ENCODE measurements at places on chromosomes 6 and 20.

- DNase-seq: no peak
Observed at GRCh38 chr20:47141941-47142773, 214.3 kb downstream of the ZMYND8 start.

DNA sequence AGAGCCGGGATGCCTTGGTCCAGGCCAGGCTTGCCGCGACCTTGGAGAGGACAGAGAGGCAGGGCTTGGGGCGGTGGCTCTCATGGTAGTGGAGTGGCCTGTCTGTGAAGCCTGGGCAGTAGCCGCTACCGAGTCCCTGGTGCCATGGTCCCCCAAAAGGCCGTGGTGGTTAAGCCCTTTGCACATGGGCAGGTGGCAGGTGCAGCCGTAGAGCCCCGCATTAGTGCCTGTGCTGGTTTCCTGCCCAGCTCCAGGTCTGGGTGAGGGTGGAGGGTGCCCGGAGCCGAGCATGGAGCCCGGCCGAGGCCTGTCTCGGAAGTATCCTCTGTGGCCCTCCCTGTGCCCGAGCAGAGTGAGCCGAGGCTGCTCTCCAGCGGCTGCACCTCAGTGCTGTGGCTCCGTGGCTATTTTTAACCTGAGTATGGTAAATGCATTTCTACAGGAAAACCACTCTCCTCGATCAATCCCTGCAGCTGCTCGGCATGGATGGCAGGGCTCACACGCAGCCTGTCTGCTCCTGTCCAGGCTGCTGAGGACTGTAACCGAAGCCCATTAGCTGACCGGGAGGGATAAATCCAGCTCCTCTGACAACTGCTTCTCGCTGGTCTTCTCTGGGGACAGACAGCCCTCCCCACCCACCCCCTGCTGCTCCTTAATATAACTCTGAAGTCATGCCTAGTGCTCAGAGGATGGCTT, 36.3 kb upstream of the GATA5 start:
- no peak for DNase-seq

GRCh38 chr6:155493694-155494143, 38.1 kb upstream of the NOX3 start:
- DNase-seq: peak; percentile 46

DNA sequence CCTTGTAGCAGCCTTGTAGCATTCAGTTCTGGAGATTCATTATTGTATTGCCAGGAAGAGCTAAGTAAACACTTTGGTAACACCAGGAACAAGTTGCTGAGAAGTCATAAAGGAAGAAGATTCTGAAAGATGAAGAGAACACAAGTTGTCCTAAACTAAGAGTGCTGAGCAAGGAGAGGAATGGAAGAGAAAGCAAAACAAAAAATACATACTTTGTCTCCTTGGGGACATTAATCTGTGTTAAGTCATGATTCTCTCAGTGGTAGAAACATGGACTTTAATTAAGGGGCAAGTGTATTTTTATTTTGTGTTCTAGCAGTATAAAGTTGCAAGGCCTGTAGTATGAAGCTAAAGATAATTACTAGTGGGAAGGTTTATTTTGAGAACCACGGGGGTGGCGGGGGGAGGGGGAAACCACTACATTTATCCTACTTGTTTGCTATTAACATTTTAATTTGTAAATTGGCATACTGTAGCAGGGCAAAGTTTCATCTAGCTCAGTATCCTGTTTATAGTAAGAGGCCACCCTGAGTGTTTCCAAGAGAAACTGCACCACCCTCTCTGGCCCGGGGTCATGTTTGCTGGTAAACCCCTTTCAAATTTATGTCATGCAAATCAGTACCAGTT, 463.0 kb downstream of the CDKAL1 start:
- no peak for DNase-seq

- DNase-seq: no peak
Observed at GRCh38 chr6:10060004-10060403, 354.9 kb downstream of the TFAP2A start.

- no peak for DNase-seq
Observed at GRCh38 chr6:27891320-27891875, 20.8 kb downstream of the OR2B2 start.

DNA sequence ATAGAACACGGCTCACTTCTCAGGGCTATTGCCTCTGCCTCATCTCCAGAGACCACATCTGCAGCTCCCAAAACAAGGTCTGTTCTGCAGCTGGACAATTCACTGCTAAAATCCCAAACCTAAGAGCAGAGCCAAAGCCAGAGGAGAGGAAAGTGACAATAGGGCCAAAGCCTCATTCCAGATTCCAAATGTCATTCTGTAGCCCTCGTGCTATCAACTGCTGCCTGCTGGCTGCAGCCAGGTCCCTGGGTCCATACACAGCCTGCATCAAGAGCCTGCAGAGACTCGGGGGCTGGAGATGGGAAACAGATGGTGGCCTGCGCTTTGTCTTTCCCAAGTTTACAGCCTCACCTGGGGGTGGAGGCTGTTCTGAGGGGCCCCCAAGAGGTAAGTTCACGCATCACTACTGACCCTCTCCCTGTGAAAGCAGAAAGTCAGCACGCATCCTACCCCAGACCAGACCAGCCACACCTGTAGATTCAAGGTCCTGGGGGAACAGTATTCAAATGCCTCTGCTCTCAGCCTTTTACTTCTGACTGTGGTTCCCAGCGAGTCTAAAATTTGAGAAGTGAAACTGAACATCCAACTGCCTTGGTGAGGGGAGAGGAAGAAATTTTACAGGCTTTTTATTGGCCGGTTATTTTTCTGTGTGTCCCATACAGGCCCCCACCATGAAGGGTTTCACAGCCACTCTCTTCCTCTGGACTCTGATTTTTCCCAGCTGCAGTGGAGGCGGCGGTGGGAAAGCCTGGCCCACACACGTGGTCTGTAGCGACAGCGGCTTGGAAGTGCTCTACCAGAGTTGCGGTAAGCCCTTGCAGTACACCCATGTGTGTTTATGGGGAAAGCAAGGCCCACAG, at the start of gene LY86:
Gene LY86 (plus strand): TSS at position 657 of the 860 bp plus-strand sequence. CDS start 15 bp downstream, at position 672.
- no peak for DNase-seq

- no peak for DNase-seq
Observed at GRCh38 chr6:35048631-35049083, 92.5 kb downstream of the TCP11 start.

DNA sequence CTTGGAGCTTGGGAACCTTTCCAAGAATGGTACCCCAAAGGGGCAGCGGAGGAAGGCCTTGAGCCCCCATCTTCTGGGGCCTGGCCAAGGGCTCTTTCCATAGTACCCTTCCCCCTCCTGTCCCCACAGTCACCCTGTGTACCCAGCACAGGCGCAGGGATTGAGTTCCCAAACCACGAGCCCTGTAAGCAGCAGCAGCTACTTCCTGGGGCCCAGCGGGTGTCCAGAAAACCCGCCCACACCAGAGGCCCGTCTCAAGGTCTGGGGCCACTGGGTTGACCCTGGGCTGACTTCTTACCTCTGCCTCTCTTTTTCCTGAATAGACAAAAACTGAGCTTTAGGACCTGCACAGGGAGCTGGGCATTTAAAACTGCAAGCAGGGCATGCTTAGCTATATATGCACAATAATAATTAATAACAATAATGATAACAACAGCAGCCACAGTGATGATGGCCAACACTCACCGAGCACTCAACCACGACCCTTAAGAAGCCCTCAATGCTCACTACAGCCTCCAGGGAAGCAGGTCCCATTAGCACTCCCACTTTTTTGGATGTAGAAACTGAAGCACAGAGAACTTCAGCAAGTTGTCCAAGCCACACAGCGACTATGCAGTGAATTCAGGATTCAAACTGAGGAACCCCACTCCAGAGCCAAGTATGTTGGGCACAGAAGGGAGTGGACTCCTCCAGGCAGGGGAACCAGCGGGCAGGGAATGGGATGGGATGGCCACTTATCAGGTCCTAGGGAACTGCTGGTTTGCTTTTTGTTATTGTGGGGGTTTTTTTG, 14.5 kb downstream of the NOL4L start:
- no peak for DNase-seq

DNA sequence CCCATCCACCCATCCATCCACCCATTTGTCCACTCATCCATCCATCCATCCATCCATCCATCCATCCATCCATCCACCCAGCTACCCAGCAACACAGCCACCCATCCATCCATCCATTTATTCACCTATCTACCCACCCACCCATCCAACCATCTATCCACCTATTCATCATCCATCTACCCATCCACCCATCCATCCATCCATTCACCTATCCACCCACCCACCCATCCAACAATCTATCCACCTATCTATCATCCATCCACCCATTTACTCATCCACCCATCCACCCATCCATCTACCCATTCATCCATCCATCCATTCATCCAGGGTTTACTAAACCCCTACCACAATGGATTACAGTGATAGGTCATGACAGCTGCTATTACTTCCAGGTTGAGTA, 7.4 kb downstream of the SERPINB1 start:
- DNase-seq: no peak

DNA sequence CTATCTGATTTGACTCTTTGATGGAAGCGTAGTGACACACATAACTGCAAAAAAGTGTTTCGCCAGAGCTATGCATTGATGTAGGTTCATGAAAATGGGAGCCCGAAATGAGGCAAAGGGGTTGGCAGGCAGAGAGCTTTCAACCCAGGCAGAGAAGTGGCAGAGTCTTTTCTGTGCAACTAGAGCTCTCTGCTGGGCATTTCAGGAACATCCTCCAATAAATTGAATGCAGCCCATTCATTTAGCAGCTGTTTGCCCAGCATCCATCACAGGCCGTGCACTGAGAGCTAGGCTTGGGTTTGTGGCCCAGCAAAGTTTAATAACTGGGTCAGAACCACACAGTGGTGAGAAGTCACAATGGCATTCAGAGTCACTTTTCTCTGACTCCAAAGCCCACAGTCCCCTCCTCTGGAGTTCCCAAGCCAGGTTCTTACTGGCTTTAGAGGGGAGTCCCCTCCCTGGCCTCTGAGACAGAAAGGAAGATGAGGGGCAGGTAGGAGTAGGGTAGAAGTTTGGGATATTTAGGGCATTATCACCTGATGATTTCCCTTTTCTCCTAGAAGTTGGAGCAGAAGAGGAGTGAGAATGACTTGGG, 31.8 kb upstream of the ELMO2 start:
- DNase-seq: peak; percentile 7

DNA sequence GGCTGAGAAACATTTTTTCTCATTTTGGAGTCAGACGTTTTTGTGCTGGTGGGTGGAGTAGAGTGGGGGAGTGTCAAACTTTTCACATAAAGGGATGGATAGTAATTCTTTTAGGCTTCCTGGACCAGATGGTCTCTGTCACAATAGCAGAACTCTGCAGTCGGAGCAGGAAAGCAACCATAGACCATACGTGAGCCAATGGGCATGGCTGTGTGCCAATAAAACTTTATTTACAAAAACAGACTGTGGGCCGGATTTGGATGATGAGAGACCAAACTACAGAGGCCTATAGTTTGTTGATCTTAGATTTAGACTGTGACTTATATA, 70.8 kb upstream of the SLC22A23 start:
- no peak for DNase-seq

- DNase-seq: no peak
Observed at GRCh38 chr6:105907301-105907700, 178.8 kb upstream of the PRDM1 start.

DNA sequence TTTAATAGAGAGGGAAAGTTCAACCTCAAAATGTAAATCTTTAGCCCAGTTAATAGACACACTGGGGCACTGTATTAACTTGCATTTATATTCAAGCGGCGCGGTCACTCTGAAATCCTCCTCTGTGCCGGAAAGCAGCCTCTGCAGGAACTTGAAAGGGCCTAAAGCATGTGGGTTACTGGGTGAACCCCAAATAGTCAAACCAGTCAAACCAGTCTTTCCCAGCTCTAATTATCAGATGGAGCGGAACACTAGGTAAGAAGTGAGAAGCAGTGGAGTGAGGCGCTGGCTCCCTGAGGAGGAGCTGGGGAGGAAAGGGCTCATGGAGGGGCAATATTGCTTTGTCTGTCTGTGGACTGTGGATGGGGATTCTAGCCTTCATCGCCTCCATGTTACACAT, 531.3 kb downstream of the QKI start:
- DNase-seq: no peak

GRCh38 chr6:157763129-157763903, 59.7 kb upstream of the SNX9 start:
- DNase-seq: peak; percentile 34

DNA sequence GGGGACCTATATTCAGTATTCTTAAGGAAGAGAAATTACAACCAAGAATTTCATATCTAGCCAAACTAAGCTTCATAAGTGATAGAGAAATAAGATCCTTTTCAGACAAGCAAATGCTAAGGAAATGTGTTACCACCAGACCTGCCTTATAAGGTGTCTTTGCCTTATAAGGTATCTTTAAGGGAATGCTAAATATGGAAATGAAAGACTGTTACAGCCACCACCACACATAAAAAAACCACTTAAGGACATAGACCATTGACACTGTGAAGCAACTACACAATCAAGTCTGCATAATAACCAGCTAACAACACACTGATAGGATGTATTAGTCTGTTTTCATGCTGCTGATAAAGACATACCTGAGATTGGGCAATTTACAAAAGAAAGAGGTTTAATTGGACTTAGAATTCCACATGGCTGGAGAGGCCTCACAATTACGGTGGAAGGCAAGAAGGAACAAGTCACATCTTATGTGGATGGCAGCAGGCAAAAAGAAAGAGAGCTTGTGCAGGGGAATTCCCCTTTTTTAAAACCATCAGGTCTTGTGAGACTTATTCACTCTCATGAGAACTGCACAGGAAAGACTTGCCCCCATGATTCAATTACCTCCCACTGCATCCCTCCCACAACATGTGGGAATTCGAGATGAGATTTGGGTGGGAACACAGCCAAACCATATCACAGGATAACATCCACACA, 119.2 kb upstream of the LAMA2 start:
- no peak for DNase-seq

GRCh38 chr6:154595538-154595937, 85.1 kb upstream of the CNKSR3 start:
- no peak for DNase-seq

- no peak for DNase-seq
Observed at GRCh38 chr6:170376386-170377043, 70.0 kb downstream of the FAM120B start.

GRCh38 chr6:16190214-16190613, 48.2 kb upstream of the GMPR start:
- DNase-seq: no peak

- no peak for DNase-seq
Observed at GRCh38 chr6:3247255-3248146, 11.2 kb upstream of the PSMG4 start.

DNA sequence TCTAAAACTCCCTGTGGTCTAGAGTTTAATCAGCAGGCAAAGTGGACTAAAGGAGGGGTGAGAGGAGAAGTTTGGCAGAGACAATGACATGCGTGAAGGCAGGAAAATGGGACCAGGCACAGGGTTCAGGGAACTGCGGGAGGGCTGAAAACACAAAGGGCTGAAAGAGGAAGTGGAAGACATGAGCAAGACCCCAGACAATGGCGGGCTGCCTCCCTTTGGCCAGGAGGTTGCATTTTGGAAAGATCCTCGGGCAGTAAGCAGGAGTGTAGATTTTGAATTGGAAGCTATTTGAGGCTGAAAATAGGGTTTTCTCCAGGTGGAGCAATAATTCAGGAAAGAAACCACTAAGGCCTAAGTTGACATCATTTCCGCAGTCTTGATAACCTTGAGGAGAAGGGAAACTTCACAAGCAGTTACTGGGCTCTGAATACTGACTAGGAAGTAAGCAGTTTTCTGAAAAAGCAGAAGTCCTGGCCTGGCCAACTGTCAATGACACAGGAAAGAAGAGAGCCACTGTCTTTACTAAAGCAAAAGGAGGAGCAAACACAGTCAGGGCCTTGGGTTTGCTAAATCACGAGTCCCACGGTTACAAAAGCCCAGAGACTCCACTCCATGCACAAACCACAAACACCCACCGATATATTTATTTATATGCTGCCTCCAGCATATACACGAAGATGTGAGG, 3.4 kb downstream of the LY86 start:
- no peak for DNase-seq
